Foreskin keratinocyte (primary cell): ENCODE measurements at places on chromosomes 3 and 15. TPM values are rescaled to one million over a fixed set of nuclear protein-coding genes. Genes with fewer than 3 reads are reported as not detected.

The IL17RC gene
- polyA plus RNA-seq = 19.5 and 21.8 TPM in 2 replicates

The CCDC13 gene
- polyA plus RNA-seq = 0.18 and 0.25 TPM in 2 replicates

The GOLGA8O gene
- polyA plus RNA-seq = not detected in 2 replicates

The ISLR gene
- polyA plus RNA-seq = not detected in 2 replicates

The MESP2 gene
- polyA plus RNA-seq = 1.2 TPM in 2 replicates

The PKM gene
- polyA plus RNA-seq = 2,518 and 2,832 TPM in 2 replicates

The PLCH1 gene
- polyA plus RNA-seq = 0.02 and 0.03 TPM in 2 replicates

The ATP10A gene
- polyA plus RNA-seq = not detected in 2 replicates

The SLC27A2 gene
- 0.03 and 0.10 TPM in 2 replicates for polyA plus RNA-seq

The CASR gene
- polyA plus RNA-seq = not detected in 2 replicates

The SMCO1 gene
- not detected in 2 replicates for polyA plus RNA-seq

The TMEM212 gene
- not detected in 2 replicates for polyA plus RNA-seq

The CPN2 gene
- not detected in 2 replicates for polyA plus RNA-seq

The CAMP gene
- 0.38 TPM in 1 of 2 replicates, not detected in the other for polyA plus RNA-seq

The FBXW12 gene
- polyA plus RNA-seq = not detected in 2 replicates

The MYL3 gene
- not detected in 2 replicates for polyA plus RNA-seq

The PLA2G4F gene
- 0.91 and 1.2 TPM in 2 replicates for polyA plus RNA-seq

The ZNF717 gene
- polyA plus RNA-seq = 4.6 and 5.4 TPM in 2 replicates

The LRTM1 gene
- not detected in 2 replicates for polyA plus RNA-seq

The ZIC1 gene
- not detected in 2 replicates for polyA plus RNA-seq

The AP3B2 gene
- polyA plus RNA-seq = 0.11 and 0.57 TPM in 2 replicates

The SLMAP gene
- polyA plus RNA-seq = 19.6 and 22.0 TPM in 2 replicates

The DNASE1L3 gene
- not detected in 2 replicates for polyA plus RNA-seq

The CDHR4 gene
- not detected in 2 replicates for polyA plus RNA-seq

The STAG1 gene
- polyA plus RNA-seq = 4.0 and 4.9 TPM in 2 replicates

The ZPLD1 gene
- polyA plus RNA-seq = 0.22 and 0.29 TPM in 2 replicates

The LRRK1 gene
- 6.8 and 6.9 TPM in 2 replicates for polyA plus RNA-seq

The INSYN1 gene
- 0.26 and 0.29 TPM in 2 replicates for polyA plus RNA-seq

The RPS27L gene
- polyA plus RNA-seq = 199 and 221 TPM in 2 replicates

The SH2D7 gene
- polyA plus RNA-seq = not detected in 2 replicates

The PLAAT1 gene
- 0.17 and 0.30 TPM in 2 replicates for polyA plus RNA-seq

The HYKK gene
- 1.1 and 1.5 TPM in 2 replicates for polyA plus RNA-seq

The IP6K2 gene
- polyA plus RNA-seq = 59.0 and 65.4 TPM in 2 replicates

The RTP3 gene
- polyA plus RNA-seq = not detected in 2 replicates

The ANKUB1 gene
- polyA plus RNA-seq = 0.45 and 0.48 TPM in 2 replicates

The SNX22 gene
- 0.29 and 0.33 TPM in 2 replicates for polyA plus RNA-seq

The MINAR1 gene
- polyA plus RNA-seq = 0.03 and 0.06 TPM in 2 replicates

The GOLGA6A gene
- not detected in 2 replicates for polyA plus RNA-seq

The MNS1 gene
- 1.5 and 1.8 TPM in 2 replicates for polyA plus RNA-seq

The COL6A6 gene
- not detected in 2 replicates for polyA plus RNA-seq

The THRB gene
- polyA plus RNA-seq = 0.93 and 0.98 TPM in 2 replicates

The XIRP1 gene
- polyA plus RNA-seq = not detected in 2 replicates

The CCK gene
- polyA plus RNA-seq = 1.1 and 4.4 TPM in 2 replicates

The NSUN3 gene
- 1.6 and 2.0 TPM in 2 replicates for polyA plus RNA-seq

The STXBP5L gene
- polyA plus RNA-seq = not detected in 2 replicates
